ENCODE measurements at places on chromosomes 4 and X.

GRCh38 chrX:110877326-110877725, 81.7 kb upstream of the CHRDL1 start:
- DNase-seq, result no peak

GRCh38 chr4:145132511-145133098, 34.5 kb downstream of the ABCE1 start:
- DNase-seq, result no peak

DNA sequence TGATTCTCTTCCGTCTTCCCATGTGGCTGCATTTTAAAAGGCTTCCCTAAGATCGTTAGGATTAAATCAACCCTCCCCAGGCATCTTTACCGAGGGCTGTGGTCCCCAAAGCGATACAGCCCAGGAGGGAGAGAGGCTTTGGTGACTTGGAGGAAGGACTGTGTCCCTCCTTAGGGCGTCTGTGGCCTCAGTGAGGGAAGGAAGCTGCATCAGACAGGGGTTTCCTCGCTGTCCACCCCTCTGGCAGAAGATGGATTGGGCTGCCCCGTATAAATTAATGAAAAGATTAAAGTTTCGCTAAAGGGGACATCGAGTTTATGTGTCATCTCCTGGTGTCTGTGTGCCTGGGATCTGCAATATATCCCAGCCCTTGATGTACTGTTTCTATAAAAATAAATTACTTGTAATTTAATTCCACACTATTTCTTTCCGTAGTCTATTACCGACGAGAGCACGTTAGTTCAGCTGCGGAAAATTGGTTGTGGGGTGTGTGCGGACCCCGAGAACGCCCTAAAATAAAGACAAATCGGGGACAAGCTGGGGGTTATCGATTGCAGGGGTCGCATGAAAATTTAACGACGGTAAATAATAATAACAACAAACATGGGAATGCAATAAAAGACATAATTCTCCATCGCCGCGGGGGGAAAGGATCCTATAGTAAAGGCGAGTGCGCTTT, 6.5 kb downstream of the SHOX start:
- DNase-seq, result no peak

- no peak for DNase-seq
Observed at GRCh38 chrX:28225513-28225912, 244.3 kb upstream of the DCAF8L1 start.

GRCh38 chr4:81845273-81845672, 373.6 kb upstream of the RASGEF1B start:
- DNase-seq, result no peak

- DNase-seq, result no peak
Observed at GRCh38 chr4:168751263-168752225, 254.7 kb downstream of the PALLD start.

DNA sequence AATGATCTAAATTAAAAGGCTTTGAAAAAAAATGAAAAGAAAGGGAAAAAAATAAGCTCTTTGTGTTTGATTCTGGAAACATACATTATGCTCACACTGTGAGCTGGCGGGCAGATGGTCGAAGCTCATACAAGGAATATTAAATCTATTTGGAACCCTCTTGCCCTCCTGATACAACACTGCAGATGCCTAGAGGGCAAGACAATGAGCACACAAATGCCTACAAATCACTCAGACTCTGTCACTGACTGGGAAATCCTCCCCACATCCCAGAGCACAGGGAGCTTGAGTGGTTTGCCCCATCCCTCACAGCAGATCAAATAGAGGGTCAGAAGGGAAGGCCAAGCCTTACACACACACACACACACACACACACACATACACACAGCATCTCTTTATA, 320.4 kb downstream of the HNRNPD start:
- no peak for DNase-seq

Measured in NCI-H2171 treated with DMSO at 0.1 percent for 48 hours (cell line).